ENCODE measurements at places on chromosomes 5 and 9. TPM values are rescaled to one million over a fixed set of nuclear protein-coding genes. Genes with fewer than 3 reads are reported as not detected.
A peak's percentile ranks its signal among the peaks of the same experiment; 100 is the strongest.

The C5orf34 gene
- 1.0 TPM for total RNA-seq

The ORM1 gene
- 13.7 TPM for total RNA-seq

The CARD9 gene
- 3.5 TPM for total RNA-seq

DNA sequence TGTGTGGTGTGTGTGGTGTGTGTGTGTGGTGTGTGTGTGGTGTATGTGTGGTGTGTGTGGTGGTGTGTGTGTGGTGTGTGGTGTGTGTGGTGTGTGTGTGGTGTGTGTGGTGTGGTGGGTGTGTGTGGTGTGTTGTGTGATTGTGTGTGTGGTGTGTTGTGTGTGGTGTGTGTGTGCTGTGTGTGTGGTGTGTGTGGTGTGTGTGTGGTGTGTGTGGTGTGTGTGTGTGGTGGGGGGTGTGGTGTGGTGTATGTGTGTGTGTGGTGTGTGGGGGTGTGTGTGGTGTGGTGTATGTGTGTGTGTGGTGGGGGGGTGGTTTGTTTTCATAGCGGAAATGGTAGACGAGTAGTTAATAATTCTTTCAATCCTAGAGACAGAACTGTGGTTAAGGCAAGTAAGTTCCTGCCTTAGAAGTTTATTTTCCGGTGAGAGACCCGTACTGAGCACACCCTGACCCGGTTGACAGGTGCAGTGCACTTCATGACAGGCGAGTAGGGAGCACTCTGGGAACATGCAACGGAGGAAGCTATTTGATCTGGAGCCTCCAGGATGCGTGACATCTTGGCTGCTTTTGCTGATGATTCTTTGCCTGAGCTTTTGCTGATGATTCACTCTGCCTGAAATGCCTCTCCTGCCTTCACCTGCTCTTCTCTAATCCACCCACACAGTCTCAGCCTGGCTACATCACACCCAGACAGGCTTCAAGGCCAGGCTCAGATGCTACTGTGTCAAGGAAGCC lies 21.7 kb upstream of the FAT2 start:
- H3K36me3 ChIP-seq = no peaks in the 10 kb centered on the region
- H3K27ac ChIP-seq = no peak overlapping the region
- no peak for DNase-seq
- H3K4me3 ChIP-seq = no peak overlapping the region

DNA sequence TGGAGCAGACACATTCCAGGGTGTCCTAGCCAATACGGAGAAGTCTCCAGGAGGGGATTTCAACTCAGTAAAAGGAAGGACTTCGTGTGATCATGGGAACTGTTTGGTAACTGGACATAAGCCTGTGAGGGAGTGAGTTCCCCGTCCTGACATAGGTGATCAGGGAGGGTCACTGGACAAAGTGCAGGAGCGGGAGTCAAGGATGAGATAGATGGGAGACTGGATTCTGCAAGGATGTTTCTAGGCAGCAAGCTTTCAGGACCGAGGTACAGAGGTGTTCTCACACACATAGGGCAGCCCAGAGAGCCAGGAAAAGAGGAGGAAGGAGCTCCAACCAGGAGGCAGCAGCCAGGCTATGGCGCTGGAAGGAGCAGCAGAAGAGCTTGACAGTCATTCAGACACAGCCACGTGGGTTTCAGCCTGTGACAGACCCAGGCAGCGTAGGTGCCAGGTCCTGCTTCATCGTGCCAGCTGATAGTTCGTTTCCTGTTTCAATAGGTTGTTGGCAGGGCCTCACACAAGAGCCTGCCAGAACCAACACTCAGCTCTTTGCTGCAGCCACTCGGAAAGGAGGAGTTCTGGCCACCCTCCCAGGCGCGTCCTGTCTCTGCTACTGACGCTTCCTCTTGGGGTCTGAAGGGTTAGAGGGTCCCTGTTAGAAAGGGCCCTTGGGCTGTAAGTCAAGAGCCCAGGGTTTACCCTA lies 84.1 kb downstream of the AMBP start:
- H3K4me3 ChIP-seq = no peak overlapping the region
- peaks cover 48% of the 10 kb centered on the region for H3K4me1 ChIP-seq
- peak; percentile 91 for DNase-seq
- no peak overlapping the region for H3K27ac ChIP-seq
- peaks cover 2% of the 10 kb centered on the region for H3K36me3 ChIP-seq

DNA sequence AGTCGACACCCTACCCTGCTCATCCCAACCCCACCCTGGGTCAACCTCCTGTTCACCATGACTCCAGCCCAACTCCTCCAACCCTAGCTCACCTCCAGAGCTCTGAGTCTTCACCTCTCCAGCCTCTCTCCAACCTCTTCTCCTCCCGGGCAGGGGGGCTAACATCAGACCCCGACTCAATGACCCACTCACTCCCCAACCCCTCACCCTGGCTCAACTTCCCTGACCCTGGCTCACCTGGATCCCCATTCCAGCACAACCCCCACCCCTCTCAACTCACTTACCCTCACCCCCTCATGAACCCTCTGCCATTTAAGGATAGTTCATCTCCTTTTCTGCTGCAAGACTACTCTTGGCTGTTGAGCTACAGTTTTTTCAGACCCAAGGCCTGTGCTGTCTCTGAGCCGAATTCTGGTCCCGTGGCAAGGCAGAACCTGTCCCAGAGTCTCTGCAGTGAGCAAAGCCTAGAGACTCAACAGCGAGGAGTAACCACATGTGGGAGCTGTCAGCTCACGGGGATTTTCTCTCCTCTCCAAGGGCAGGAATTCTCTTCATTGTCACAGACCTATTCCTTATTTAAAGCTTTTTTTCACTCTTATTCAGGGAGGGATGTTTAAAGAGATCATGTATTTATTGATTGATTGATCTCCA lies 29.8 kb downstream of the ANKRD33B start:
- H3K4me3 ChIP-seq = no peak overlapping the region
- H3K4me1 ChIP-seq = peaks cover 10% of the 10 kb centered on the region
- H3K36me3 ChIP-seq = no peaks in the 10 kb centered on the region
- no peaks in the 10 kb centered on the region for H3K27me3 ChIP-seq
- no peak for DNase-seq

- no peaks in the 10 kb centered on the region for H3K4me1 ChIP-seq
- DNase-seq = no peak
- no peaks in the 10 kb centered on the region for H3K27me3 ChIP-seq
- no peak overlapping the region for H3K4me3 ChIP-seq
- no peak overlapping the region for H3K27ac ChIP-seq
These were observed 25.9 kb upstream of the ANKRD55 start for GRCh38 chr5:56259002-56259511.

The CDKN2AIPNL gene
- 18.0 TPM for total RNA-seq

DNA sequence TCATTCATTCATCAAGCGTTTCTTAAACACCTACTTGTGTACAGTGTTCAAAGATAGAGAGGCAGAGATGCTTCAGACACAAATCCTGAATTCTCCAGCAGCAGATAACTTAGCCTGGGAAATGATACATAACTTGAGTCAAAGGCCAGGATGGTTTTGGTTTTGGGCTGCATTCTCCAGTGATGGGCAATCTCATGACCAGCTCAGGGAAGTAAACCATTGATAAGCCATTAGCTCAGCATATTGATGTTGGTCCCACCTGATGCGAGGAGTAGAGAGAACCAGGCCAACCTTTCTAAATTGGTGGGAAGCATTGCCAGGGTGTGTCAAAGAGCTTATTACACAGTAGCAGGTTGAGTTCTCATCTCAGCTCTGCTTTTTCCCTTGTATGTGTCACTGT lies 53.0 kb downstream of the SH3RF2 start:
- no peak for DNase-seq
- H3K27me3 ChIP-seq = no peaks in the 10 kb centered on the region
- no peaks in the 10 kb centered on the region for H3K36me3 ChIP-seq
- H3K4me1 ChIP-seq = no peaks in the 10 kb centered on the region
